ENCODE measurements at places on chromosomes 3 and 15. TPM values are rescaled to one million over a fixed set of nuclear protein-coding genes. Genes with fewer than 3 reads are reported as not detected.

The HDAC11 gene
- total RNA-seq: 10.9 TPM

The CASR gene
- total RNA-seq: not detected

DNA sequence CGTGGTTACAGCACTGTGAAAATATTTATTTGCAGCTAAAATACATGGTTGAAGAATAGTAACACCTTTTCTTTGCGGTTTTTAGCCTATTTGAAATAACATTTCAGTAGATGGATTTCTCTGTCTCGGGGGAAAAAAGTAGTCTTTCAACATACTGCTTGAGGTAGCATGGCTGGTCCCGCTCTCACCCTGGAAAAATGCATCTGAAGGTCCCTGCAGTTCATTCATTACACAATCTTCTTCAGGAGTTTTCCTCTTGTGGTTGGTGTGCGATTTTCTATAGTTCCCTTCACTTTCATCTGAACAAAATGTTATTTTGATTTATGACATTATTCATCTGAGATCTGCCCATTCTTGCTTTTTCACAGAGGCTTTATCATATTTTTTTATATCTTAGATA lies 75.9 kb downstream of the STRIT1 start:
- H3K4me3 ChIP-seq: no peak overlapping the region
- no peak for DNase-seq
- H3K4me1 ChIP-seq: no peaks in the 10 kb centered on the region
- no peaks in the 10 kb centered on the region for H3K27me3 ChIP-seq
- H3K36me3 ChIP-seq: no peaks in the 10 kb centered on the region
- no peak overlapping the region for H3K27ac ChIP-seq

DNA sequence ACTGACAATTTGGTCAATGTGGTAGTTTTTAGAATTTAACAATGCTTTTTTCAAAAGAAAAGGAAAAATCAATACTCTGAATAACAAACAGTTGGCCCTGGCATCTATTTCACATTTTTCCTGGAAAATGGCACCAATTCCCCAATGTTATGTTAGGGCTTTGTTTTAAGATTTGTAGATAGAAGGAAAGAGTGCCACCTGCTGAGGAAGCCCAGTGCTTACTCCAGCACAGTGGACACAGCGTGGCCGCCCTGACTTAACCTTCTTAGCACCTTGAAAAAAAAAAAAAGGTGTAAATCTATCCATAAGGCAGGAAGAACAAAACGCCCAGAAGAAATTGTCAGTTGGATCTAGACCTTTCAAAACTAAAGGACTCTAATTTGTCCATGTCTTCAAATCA lies 110.7 kb upstream of the CNTN4 start:
- H3K4me1 ChIP-seq: no peaks in the 10 kb centered on the region
- H3K4me3 ChIP-seq: no peak overlapping the region
- H3K27ac ChIP-seq: no peak overlapping the region
- H3K27me3 ChIP-seq: no peaks in the 10 kb centered on the region

GRCh38 chr15:99445272-99445850 lies 120.4 kb upstream of the MEF2A start:
- no peaks in the 10 kb centered on the region for H3K36me3 ChIP-seq
- H3K4me1 ChIP-seq: no peaks in the 10 kb centered on the region
- H3K27me3 ChIP-seq: no peaks in the 10 kb centered on the region
- no peak for DNase-seq
- no peak overlapping the region for H3K4me3 ChIP-seq

- no peak overlapping the region for H3K4me3 ChIP-seq
- H3K36me3 ChIP-seq: no peaks in the 10 kb centered on the region
- H3K27ac ChIP-seq: no peak overlapping the region
- no peaks in the 10 kb centered on the region for H3K4me1 ChIP-seq
Measured at GRCh38 chr3:78940128-78940527, 827.7 kb downstream of the ROBO1 start.

The SPTSSB gene
- total RNA-seq: 51.6 TPM

The COL6A5 gene
- total RNA-seq: not detected

DNA sequence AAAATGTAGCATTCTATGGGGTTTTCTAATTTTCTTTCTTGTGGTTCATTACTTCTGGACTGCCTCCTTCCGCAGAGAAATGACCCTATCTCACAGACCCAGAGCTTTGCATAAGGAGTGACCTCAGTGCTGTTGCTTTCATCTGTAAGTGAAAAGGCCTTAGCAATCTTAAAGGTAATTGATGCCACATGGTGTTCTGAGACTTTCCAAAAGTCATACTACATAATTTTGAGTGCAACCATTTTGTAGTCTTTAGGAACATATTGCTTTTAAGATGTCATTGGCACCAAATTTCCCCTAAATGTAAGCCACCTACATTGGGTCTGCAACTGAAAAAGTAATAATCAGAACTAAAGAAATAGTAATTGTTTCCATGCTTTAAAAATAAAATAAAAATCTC lies 9.2 kb upstream of the HHLA2 start:
- H3K4me3 ChIP-seq: no peak overlapping the region
- no peak overlapping the region for H3K27ac ChIP-seq
- H3K36me3 ChIP-seq: no peaks in the 10 kb centered on the region
- no peak for DNase-seq
- no peaks in the 10 kb centered on the region for H3K27me3 ChIP-seq

The GOLGA6A gene
- total RNA-seq: not detected

The ANKUB1 gene
- total RNA-seq: not detected
